Activated CD4-positive, alpha-beta T cell treated with anti-CD3 and anti-CD28 coated beads, Interleukin-2, amount 50 U/mL, for 1 hour (primary cell): ENCODE measurements at places on chromosomes 5 and 9.

GRCh38 chr9:967903-968641 lies 8.4 kb upstream of the DMRT3 start:
- DNase-seq = no peak

DNA sequence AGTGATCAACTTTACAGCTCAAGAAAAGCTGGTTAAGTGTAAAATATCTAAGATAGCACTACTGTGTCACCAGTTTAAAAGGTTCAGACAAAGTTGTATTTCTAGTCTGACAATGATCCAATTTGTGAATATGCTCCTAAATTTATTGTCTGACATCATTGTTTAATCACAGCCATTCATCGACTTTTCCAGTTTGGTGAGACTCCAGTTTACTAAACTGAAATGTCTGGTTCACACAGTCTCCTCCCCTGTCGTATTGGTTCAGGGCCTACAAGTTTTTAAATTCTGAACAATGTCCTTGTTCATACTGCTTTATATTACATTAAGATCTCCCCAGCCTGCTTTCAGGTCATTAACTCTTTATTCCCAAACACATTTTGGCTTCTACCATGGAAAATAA lies 161.4 kb downstream of the CHSY3 start:
- DNase-seq = no peak

DNA sequence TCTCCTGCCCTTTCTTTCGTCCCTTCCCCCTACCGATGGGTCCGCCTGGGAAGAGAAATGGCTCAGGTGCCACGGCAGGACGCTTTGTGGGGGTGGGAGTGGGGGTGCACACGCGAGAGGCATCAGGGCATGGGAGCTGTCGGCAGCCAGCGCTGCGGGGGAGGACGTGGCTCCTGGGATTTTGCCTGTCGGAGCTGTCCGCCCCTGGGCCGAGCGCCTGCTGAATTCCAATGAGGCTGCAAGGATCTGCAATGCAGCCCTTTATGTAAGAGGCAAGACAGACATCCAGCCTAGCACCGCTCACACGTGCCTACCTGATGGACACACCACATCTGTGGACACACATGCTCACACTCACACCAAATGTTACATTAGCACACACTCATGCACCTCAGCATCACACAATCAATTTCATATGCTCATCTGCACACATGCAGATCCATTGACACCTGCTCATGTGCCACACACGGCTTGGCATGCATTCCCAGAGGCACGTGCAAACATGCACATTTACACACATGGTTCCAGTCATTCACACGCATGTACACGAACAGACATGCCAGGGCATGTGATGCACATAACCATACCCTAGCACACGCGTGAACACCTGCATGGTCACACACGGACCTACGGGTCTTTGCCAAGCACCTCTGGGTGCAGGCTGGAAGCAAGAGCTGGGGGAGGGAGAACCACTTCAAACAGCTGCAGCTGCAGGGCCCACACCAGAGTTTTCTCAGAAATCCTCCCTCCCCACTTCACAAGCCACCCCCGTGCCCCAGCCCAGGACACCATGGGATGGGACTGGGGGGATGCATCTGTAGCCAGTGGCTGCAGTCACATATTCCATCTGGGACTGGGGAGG lies 1.4 kb downstream of the GRIN1 start:
- DNase-seq = no peak

GRCh38 chr5:142201471-142201887 lies 92.9 kb downstream of the NDFIP1 start:
- DNase-seq = no peak

- no peak for DNase-seq
Measured at GRCh38 chr9:87886933-87887505, 4.3 kb downstream of the SPATA31E1 start.

- DNase-seq = no peak
Measured at GRCh38 chr5:172593721-172594235, 47.3 kb upstream of the NEURL1B start.

DNA sequence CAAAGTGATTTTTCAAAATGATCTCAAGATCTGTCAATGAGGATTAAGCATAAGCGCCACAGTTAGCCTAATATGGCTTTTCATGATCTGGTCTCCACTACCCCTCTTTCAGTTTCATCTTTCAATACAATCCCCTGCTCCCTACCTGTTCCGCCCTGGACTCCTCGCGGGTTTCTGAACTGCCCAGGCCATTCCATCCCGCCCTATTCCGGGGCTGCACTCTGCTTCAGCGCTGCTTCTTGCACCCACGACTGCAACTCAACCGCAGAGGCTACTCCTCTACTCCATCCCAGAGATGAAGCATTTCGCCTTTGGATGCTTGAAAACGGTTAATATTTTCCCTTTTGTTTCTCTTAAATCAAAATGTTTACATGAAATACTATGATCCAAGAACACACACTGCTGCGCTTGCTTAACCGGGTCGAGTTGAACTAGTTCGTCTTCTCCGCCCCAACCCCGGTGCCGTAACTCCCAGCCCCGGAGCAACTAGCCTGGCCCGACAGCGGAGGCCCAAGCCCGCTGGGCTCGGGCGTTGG lies 716 bp upstream of the OTULIN start:
- no peak for DNase-seq

DNA sequence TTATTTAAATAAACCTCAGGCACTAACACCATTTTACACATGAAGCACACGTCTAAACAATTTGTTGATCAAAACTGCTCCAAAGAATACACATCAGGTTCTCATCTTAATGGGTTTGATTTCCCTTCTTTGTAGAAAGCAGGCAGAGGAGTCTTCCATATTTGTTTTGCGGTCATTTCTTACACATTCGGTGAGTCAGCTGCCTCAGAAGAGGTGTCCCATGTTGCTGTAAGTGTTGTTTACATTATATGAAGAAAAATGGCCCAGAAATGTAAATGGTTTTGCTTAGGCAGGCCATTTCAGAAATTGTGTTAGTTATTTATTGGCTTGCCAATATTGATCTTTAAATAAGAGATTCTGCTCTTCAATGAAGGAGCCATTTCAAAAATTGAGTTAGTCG lies 325.8 kb downstream of the TENT4A start:
- DNase-seq = no peak

GRCh38 chr5:116358911-116359418 lies 215.7 kb downstream of the SEMA6A start:
- DNase-seq = no peak

DNA sequence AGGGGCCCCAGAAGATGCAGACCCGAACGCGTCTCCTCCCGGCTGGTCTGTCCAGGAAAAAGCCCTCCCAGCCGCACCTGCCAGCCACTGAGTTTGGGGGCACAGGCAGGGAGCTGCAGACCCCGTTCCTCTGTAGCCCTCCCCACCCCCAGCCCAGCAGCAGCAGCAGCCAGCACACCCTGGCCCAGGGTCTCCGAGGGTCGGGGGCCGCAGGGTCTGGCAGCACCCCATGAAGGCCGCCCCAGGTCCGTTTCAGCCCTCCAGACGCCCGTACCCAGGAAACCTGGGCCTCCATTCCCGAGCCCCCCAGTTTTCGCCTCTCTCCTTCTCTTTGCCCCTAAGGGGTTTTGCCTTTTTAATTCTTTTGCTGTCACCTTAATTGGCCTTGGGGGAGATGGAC lies 19.7 kb downstream of the EXD3 start:
- no peak for DNase-seq
